ENCODE measurements at places on chromosomes 7 and 10.

DNA sequence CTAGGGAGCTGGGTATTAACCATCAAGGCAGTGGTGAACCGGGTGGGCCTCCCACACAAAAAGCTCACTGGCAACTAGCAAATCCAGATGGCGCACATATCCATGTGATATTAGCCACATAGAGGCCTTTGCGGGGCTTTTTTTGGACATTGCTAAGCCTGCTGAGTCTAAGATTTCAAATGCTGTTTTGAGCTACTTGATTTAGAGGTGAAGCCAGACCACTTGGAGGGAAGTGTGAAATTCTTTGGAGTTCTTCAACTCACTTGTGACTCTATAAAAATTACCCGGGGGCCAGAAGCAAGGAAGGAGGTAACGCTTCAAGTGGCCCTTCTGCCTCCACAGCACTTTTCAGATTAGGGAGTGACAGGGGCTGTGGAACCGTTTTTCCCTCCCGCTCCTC is 619.8 kb upstream of the GALNT17 start:
- DNase-seq: no peak

GRCh38 chr7:123665157-123665556 is 9.5 kb downstream of the LMOD2 start:
- no peak for DNase-seq

DNA sequence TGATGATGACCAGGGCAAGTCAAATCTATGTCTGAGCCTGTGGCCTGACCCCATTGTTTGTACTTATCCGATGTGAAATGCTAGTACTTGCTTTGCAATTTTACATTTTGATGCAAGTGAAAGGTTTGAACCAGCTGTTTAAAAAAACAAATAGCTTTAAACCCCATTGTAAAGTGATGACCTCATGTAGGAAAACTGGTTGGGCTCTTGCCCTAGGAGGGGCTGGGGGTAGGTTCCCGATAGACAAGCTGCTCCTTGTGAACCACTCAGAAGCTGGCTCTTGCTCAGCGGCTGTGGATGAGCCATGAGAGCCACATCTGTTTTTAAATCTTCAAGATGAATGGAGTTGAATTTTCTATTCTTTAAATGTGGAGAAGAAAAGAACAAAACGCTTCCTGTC is 185.3 kb downstream of the WDR11 start:
- DNase-seq: no peak

- DNase-seq: no peak
Measured at GRCh38 chr10:11918384-11918783, 95.2 kb downstream of the PROSER2 start.

- DNase-seq: no peak
Measured at GRCh38 chr10:81889181-81889769, 14.3 kb downstream of the NRG3 start.

DNA sequence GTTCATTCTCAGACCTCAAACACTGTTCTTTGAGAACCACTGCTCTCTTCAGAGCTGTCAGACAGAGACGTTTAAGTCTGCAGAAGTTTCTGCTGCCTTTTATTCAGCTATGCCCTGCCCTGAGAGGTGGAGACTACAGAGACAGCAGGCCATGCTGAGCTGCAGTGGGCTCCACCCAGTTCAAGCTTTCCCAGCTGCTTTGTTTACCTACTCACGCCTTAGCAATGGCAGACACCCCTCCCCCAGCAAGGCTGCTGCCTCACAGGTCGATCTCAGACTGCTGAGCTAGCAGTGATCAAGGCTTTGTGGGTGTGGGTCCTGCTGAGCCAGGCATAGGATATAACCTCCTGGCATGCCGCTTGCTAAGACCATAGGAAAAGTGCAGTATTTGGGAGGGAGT is 80.5 kb upstream of the CYP2C9 start:
- no peak for DNase-seq

DNA sequence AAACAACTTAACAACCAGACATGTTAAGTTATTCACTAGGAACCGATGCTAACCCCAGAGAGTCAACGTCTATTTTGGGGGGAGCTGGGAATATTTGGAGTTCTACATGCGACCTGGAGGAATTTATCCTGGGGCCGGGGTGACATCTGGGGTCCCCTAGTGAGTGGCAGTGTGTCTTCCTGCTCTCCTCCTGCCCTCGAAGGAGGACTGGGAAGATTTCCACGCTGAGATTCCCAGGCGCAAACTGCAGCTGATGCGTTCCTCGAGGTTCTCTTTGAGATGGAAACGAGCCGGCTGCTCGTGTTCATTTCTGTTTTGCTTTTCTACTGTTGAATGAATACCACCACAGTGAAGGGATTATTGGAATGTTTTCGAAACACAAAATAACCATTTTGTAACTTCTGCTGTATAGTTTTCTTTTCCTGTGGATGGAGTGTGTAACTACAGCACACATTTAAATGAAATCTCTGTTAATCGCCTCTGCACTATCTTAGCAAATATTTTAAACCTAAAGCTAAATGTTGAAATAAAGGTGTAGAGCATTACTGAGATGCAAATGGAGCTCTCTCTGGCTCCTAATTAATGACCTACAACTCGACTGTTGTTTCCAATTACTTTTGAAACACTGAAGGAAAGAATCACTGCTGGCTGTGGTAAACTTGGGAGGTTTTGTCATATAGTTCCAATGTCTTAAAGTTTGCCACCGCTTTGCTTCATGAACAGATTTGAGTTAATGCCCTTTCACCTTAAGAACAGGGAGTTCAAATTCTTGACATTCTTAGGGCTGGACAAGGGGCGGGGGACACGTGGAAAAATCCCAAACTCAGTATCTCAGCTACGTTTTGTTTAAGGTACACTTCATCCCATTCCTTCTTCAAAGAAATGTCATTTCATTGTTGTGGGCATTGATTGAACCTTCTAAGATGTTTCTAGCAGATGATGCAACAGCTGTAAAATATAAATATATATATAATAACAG is 21.1 kb downstream of the GATA3 start:
- no peak for DNase-seq

- no peak for DNase-seq
Measured at GRCh38 chr7:28266402-28266801, 85.8 kb upstream of the JAZF1 start.

DNA sequence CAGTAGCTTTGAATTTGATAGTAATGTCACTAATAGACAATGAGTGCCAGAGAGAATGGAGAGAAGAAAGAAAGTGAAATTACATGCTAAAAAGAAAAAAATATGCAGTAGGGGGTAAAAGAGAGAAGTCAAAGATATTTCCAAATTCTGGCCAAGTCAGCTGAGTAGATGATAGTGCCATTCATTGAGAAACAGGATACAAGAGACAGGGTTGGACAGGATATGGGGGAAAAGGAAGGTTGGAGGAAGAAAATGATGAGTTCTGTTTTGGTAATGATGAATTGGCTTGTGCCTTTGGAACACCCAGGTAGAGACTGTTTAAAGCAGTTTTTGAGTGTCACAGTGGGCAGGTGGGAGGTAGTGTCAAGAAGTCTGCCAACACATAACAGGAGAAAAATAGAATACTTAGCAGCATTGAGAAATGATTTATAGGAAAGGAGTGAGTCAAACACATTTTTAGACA is 78.3 kb downstream of the LRRC17 start:
- DNase-seq: no peak

DNA sequence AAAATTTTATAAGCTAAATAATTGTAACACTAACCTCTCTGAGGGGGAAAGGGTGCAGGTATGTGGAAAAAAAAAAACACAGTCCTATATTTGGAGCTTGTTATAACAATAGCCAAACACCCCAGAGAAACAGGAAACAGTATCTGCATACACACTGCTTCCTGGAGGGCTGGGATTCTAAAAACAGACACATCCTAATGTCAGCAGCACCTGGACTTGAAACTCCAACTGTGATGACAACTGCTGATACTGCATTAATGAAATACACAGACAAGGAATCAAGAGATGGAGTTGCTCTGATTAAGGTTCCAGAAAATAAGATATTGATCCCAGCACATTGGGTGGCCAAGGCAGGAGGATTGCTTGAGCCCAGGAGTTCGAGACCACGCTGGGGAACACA is 9.3 kb downstream of the DAGLB start:
- no peak for DNase-seq

DNA sequence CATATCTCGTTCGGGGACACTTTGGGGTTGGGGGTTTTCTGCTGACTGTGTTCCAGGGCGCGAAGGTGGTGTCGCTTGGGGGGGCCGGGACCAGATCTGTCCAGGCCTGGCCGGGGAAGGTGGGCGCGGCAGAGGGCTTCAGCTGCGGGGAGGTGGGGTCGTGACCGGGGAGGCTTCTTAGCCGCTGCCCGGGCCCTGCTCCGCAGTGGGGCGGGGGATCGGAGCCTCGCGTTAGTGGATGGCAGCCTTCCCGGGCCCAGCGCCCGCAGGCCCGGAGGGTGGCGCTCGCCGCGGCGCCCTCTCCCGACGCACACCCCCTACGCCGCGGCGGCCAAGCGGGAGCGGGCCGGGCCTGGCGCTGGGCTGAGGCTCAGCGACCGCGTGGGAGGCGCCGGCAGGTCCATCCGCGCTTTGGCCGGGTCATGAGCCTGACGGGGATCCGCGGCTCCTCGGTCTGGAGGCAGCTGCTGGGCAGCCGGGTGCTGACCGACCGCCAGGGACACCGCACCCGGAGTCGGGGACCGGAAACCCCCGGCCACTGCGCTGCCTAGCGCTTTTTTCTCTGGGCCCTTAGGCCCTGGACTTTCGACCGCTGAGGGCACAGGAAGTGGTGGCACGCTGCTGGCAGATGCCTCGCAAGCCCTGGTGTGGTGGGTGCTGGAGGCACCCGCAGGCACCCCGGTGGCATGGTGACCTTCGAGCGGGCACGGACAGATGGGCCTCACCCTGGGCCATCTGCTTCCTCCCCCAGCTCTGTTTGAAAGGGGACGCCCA is 1.2 kb downstream of the AGAP3 start:
- DNase-seq: no peak

DNA sequence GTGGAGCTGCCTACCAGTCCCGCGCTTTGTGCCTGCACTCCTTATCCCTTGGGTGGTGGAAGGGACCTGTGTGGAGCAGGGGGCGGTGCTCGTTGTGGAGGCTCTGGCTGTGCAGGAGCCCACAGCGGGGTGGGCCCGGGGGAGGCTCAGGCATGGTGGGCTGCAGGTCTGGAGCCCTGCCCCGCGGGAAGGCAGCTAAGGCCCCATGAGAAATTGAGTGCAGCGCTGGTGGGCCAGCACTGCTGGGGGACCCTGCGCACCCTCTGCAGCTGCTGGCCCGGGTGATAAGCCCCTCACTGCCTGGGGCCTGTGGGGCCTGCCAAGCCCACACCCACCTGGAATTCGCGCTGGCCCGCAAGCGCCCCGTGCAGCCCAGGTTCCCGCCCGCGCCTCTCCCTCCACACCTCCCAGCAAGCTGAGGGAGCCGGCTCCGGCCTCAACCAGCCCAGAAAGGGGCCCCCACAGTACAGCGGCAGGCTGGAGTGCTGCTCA is 859.6 kb upstream of the KCND2 start:
- DNase-seq: no peak

DNA sequence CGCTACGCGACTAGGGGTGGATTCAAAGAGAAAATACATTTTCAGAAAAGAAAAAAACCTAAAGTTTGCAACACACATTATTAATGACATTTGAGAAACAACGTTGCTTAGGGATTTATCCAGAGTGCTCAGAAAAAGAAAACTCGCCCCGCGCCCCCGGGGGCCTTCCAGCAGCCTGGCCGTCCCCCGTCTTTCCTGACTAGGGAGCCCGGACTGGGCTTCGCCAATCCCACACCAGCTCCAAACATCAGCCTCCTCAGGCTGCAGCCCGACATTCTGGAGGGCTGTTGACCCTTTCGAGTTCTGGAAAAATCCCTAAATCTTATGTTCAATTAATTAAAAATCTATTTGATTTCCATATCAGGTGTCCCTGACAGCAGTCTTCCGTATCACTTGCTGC is 48.6 kb downstream of the CLEC2L start:
- no peak for DNase-seq

Measured in stimulated activated CD8-positive, alpha-beta memory T cell treated with anti-CD3 and anti-CD28 coated beads, Interleukin-4, amount 100 ng/mL, for 4 hours (primary cell).